AG04450 (cell line): ENCODE measurements at places on chromosomes 3 and 15. TPM values are rescaled to one million over a fixed set of nuclear protein-coding genes. Genes with fewer than 3 reads are reported as not detected.

GRCh38 chr3:8767667-8768363 is 1.6 kb downstream of the OXTR start:
- no peak for DNase-seq

GRCh38 chr3:116140100-116140689 is 305.1 kb downstream of the LSAMP start:
- DNase-seq, result no peak

DNA sequence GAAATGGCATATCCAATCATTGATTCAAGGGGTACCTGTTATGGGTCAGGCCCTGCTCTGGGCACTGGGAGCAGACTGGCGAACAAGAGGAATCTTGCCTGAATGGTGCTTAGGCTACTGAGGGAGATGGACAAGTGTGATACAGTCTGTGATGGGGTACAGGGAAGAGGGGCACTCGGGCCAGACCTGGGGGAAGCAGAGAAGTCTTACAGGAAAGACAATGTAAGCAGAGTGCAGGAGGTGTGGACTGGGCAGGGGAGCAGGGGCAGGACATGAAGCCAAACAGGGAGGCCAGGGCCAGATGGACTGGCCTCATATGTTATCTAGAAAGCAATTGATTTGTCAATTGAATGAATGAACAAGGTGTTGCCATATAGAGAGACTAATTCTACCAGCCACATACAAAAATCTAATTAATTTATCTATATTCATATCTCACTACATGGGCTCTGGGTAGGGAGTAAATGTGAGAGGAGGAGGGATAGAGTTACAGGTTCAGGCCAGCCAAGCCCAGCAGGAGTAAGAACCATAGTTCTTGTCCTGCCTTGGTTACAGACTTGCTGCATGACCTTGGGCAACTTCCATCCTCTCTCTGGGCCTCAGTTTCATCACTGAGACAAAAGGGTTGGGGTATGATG is 3.6 kb upstream of the IGDCC4 start:
- no peak for DNase-seq

The ZNF717 gene
- 11.5 and 13.5 TPM in 2 replicates for polyA plus RNA-seq

The SLC2A2 gene
- not detected in 2 replicates for polyA plus RNA-seq

The WDR6 gene
- 101 and 117 TPM in 2 replicates for polyA plus RNA-seq

The C3orf85 gene
- polyA plus RNA-seq, result not detected in 2 replicates
